Astrocyte of the spinal cord (primary cell): ENCODE measurements at places on chromosomes 4 and X.

GRCh38 chr4:83197555-83198235 lies 83.2 kb upstream of the PLAC8 start:
- DNase-seq: no peak

DNA sequence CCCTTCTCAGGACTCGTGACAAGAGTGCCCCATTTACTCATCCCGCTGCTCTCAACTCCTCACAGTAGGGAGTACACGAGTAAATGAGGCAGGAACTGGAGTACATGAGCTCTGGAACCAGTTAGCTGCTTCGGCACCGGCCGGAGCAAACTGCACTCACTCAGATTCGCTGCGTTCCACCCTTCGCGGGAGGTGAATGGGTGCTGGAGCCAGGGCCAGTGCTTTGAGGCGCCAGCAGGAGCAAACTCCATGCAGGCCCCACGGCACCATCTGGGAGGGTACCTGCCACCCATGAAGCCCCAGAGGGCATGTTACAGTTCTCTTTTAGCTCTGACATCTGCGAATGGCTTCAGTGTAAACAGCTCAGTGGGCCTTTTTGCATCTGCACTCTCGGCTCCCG lies 315.5 kb upstream of the GK2 start:
- DNase-seq: no peak

- DNase-seq: no peak
These were observed 2.3 kb downstream of the CLCN4 start for GRCh38 chrX:10159145-10159468.

GRCh38 chr4:156556336-156556735 lies 415.3 kb downstream of the PDGFC start:
- no peak for DNase-seq

GRCh38 chr4:25827897-25828296 lies 34.9 kb downstream of the SEL1L3 start:
- no peak for DNase-seq

- peak; percentile 33 for DNase-seq
These were observed 17.2 kb downstream of the ANXA3 start for GRCh38 chr4:78568640-78569305.

DNA sequence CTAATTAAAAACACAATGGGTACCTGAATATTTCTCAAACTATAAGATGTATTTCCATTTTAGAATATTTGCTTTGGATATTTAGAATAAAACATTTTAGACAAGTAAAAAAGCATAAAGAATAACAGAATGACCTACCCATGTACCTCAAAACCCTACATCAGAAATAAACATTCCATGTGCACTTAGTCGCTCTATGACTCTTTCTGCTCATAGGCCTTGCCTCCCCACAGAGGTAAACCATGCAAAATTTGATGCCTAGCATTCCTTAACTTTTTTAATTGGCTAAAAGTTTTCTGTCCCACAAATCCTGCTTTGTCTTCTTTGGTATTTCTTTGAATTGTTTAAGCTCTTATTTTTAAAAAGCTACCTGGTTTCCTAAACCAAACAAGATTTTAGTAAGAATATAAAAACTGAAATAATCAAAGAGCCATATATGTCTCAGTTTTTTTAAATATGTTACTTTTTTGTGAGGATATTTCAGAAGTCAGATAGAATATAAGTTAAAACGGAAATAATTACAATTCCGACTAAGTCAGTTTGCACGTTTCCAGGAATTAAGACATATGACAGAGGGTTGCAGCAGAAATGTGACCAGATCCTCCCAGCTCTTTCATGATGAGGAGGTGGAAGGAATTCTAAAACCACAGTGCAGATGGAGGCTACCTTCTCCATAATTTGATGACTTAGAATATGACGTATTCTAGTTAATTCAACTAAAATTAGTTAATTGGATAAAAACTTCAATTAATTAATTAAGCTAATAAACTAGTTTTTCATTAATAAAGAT lies 102.5 kb downstream of the FIP1L1 start:
- DNase-seq: peak; percentile 74

- DNase-seq: no peak
These were observed 652.1 kb upstream of the AADAT start for GRCh38 chr4:170741856-170742255.

DNA sequence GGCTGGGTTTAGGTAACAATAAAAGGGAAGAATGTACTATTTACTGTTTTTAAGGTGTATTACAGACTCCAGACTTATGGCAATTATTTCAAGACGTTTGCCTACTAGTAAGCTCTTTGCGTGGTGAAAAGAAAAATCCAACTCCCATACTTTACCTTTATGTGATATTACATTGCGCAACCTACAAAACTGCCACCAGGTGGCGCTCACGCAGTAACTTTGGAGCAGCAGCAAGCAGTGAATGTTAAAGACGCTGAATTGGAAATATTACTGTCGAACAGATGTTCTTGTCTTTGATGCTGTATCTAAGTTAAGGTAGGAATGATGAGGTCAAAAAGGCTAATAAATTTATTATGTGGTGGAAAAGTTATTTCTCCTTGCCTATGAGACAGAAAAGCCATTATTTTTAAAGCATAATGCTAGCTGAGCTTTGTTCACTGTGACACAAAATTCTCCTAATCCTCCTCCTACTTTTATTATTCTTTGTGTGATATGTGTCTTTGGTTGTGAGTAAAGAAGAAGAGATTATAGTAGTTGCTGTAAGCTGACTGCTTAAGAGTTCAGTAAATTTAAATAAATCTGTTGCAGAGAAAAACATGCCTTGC lies 1099.8 kb upstream of the TENM3 start:
- DNase-seq: peak; percentile 77

DNA sequence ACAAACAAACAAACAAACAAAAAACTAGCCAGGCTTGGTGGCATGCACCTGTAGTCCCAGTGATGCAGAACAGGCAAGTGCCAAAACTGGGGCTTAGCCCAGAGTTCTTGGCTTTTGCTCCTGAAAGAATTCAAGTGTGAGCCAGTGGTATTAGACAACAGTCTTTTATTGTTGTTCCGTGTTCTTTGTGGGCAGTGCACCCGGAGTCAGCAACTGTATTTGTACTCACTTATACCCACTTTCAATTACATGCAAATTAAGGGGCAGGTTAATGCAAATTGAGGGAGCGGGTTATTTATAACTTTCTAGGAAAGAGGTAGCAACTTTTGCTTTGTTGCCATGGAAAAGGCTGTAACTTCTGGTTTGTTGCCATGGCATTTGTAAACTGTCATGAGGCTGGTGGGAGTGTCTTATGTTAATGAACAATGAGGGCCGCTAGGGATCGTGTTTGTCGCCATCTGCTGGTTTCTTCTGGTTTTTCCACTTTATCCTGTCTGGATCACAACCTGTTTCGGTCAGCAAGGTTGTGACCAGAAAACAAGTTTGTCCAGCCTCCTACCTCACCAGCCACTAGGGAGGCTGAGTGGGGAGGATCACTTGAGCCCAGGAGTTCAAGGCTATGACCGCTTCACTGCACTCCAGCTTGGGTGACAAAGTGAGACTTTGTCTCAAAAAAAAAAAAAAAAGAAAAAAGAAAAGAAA lies 88.8 kb upstream of the ESX1 start:
- DNase-seq: peak; percentile 82

DNA sequence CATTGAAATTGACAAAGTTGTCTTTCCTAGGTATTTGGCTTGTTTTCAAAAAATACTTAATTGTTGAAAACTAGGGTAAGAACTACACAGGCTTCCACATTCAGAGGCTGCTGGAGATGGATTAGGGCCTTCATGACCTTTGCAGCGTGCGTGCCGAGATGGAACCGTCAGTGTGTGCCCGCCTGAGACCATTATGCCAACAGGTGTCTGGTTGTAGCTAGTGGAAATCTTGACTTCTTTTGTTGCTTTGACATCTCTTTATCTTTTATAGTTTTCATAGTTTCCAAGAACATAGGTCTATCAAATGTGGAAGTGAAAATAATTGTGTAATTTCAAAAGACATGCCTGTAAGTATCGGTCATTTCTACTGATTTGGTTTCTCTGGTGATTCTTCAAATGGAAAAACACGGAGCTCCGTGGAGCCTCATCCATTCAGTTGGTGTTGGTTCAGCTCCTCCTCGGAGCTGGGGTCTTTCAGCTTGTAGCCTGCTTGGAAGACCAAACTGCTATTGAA lies 38.9 kb upstream of the CLCN4 start:
- no peak for DNase-seq

DNA sequence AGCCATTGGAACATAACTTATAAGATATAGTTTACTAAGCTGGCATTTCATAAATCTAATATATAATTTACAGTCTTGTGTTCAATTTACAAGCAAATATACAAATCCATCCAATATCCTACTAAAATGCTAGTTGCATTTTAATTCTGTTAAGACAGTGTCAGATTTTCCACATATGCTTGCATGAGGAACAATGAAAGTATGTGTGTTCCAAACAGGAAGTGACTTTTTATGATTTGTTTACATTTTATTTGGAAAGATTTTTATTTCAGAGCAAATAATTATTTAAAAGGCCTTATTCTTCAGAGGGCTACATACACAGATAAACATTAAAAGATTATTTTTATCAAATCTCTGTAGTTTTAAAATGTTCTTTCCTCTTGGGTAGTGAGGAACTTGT lies 130.1 kb downstream of the KLHL34 start:
- peak; percentile 8 for DNase-seq

DNA sequence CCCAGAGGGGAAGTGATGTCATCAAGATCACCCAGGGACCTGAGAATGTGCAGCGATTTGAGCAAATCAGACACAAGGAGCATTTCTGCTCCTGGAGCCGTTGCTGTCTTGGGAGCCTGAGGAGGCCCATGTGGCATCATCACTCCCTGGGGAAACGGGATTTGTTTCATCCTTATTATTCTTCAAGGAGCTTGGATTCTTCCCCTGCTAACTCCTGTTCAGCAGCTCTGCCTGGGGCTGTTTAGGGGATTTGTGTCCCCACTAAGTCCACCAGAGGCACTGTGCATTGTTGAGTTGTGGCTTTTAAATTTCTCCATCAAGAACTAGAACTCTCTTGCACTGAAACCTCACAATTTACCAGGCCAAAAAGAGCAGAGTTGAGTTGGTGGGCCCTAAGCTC lies 104.2 kb upstream of the MSX1 start:
- no peak for DNase-seq

DNA sequence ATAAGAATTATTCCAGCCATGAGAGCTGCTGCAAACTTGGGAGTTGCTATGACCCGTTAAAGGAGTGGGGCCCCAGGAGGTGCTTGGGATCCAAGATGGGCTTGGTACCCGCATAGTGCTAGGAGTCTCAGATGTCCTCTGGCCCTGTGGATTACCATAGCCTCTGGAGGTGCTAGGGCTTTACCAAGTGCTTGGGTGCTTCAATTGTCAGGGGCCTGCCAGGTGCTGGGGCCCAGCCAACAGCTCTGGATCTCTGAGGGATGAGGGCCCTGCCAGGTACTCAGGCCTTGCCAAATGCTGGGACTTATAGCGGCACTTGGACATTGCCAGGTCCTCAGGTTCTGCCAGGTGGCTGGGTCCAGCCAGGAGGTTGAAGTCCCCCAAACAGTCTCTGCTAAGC lies 32.0 kb upstream of the USP51 start:
- no peak for DNase-seq

DNA sequence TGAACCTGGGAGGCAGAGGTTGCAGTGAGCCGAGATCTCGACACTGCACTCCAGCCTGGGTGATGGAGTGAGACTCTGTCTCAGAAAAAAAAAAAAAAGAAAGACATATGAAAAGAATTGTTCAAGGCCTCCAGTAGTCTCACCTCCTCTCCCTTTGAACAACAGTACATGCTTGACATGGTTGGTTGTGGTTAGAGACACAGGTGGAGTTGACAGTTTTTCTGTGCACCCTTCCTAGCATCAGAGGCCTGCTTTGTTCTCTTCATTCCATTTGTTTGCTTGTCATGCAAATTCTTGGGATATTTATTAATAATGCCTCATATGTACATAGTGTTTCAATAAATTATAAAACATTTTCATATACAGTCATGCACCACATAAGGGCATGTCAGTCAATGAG lies 18.3 kb upstream of the PDCL2 start:
- DNase-seq: no peak

DNA sequence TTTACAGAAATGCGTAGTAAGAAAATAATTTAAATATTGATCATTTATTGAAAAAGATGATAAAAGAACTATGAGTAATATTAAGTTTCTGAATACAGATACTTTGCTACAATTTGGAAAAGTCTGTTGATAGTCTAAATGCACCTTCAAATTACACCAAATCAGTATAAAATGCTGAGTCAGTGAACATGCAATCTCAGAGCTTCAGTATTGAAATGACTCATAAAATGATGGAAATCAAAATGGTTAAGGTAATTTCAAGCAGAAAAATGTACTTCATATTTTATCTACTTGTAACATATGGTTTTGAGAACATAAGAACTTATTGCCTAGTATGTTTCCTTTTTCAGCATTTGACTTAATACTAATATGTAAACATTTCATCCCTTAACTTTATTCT lies 448.2 kb downstream of the PCDH10 start:
- no peak for DNase-seq

GRCh38 chr4:15714141-15714540 lies 11.3 kb downstream of the BST1 start:
- DNase-seq: no peak

DNA sequence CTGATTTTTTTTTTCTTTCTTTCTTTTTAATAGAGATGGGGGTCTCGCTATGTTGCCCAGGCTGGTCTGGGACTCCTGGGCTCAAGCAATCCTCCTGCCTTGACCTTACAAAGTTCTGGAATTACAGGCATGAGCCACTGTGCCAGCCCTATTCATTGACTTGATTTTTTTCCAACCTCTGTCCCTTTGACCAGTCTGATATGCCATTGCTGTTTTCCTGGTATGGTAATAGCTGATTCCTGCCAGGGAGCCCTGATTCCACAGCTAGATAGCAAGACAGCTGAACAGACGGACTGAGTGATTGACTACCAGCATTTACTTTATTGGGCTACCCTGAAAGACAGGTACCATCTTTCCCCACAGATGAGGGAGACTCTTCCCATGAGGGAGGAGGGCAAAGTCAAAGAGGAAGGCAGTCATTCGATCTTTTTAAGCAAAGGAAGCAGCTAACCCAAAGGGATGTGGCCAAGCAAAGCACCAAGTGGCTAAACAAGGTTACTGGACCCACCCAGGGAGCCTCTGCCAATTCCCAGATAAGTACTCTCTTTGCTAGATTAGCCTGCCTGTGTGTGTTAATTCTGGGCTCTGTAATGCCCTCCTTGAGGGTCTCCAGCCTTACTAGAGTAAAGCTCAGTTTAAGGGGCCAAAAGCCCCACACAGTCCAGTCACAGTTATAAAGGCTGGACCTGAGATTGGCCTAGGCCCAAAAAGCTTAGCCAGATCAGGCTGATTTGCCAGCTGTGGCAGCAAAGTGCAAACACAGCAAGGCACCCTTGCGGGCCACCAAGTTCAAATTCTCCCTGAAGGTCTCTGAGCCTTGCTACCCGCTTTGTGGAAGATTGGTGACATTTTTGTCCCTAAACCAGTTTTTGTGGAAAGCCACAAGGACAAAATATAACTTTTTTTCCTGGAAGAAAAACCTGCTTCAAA lies 192.4 kb upstream of the GPC4 start:
- no peak for DNase-seq

GRCh38 chr4:125315576-125316400 lies 1.0 kb downstream of the FAT4 start:
- peak; percentile 73 for DNase-seq
